ENCODE measurements at places on chromosomes 1 and 21.

DNA sequence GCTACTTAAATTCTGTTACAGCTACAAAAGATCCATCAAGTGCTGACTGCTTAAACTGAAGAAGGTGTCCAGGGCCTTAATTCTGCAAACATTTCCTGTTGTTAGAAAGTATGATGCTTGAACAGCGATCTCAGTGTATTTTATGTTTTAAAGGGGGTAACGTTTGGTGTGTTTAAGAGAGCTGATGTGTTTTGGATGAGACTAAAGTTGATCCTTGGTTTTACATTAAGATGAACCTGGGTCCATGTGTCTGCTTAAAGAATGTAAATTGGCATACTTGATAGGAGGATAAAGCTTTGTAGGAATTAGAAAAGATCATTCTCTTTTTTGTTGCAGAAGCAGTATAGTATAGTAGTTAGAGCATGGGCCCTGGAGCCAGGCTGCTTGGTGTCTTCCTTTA is 3.6 kb downstream of the IER5 start:
- DNase-seq = no peak

DNA sequence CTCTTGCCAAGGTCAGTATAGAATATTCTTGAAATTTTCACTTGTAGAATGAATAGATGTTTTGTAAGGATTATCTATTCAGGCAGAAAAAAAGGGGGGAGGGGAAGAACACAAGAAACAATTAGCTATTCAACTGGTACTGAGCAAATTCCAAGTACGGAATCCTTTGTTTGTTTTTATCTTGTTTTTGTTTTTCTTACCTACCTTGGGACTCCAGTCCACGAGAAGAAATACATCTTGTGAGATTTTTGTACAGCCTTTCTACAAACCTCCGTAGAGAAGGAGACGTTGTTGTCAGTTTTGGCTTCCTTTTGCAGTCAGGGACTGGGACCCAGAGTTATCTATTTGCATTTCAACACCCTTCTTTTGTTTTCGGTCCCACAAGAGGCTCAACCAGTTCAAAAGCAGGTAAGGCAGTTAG is 36.0 kb downstream of the ZNF281 start:
- no peak for DNase-seq

DNA sequence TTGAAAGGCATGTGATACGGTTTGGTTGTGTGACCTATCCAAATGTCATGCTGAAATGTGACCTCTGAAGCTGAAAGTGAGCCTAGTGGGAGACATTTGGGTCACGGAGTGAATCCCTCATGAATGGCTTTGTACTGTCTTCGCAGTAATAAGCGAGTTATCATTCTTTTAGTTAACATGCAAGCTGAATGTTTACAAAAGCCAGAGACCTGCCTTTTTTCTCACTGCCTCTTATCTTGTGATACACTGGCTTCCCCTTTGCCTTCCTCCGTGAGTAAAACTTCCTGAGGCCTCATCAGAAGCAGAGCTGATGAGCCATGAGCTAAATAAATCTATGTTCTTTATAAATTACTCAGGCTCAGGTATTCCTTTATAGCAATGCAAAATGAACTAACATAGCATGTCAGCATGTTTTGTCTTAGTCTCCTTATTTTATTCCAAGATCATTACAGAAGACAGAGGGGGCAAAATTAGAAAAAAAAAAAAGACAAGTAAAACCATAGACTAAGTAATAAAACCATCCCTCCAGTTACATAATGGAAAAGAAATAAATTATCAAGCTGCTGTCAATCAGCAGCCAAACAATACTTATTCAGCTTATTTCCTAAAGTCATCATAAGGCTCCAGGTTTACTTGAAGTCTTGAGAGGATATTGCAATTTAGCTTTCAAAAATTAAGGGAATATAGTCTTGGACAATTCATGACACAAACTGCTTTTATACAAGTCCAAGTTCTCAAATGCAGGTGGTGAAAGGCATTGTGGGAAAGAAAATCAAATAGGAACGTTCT is 12.1 kb downstream of the RGS18 start:
- DNase-seq = no peak

GRCh38 chr1:27567971-27568299 is 36.0 kb downstream of the AHDC1 start:
- no peak for DNase-seq

- peak; percentile 90 for DNase-seq
Observed at GRCh38 chr1:172993640-172994039, 57.1 kb downstream of the TNFSF18 start.

- peak; percentile 51 for DNase-seq
Observed at GRCh38 chr1:168689726-168690602, 39.0 kb downstream of the DPT start.

- DNase-seq = no peak
Observed at GRCh38 chr1:84398175-84399155, at the start of gene DNASE2B. DNASE2B (plus strand) TSS chr1:84398484; CDS start chr1:84398565, 81 bp downstream.

- DNase-seq = no peak
Observed at GRCh38 chr21:16841975-16842695, 670.7 kb upstream of the CXADR start.

All from fibroblast of skin of right quadriceps (primary cell).